ENCODE measurements at places on chromosomes 6 and 20. TPM values are rescaled to one million over a fixed set of nuclear protein-coding genes. Genes with fewer than 3 reads are reported as not detected.

Gene EYA4
- 18.7 TPM for total RNA-seq

Gene GPX5
- total RNA-seq, result not detected

DNA sequence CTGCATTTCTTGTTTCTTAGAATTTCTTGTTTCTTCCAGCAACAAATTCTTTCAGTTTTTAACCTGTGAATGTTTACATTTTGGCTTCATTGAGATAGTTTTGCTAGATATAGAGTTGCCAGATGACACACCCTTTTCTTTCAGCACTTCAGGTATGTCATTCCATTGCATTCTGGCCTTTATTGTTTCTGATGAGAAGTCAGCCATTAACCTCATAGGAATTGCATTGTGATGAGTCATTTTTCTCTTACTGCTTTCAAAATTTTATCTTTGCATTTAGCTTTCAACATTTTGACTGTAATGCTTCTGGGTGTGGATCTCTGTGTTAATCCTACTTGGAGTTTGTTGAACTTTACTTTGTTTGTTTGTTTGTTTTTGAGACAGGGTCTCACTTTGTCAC, 440.3 kb upstream of the HS3ST5 start:
- H3K4me1 ChIP-seq, result no peaks in the 10 kb centered on the region
- no peaks in the 10 kb centered on the region for H3K36me3 ChIP-seq
- no peak overlapping the region for H3K27ac ChIP-seq
- no peak overlapping the region for H3K4me3 ChIP-seq
- H3K27me3 ChIP-seq, result no peaks in the 10 kb centered on the region

DNA sequence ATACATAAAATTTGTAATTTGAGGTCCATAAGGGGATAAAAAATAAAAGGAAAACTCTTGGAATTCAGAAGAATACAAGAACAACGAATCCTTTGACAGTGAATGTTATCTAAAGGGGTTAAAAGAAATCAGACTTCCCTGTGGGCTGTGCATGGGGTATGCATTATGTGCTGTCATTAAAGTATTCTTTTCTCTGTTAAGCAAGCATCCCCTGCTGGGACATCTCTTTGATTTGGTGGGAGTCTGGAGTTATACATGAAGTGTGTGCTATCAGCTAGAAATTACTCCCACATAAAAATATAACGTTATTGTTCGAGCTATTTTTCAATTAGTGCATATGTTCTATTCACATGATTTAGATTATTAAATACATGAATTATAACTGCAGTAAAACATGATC, 195.2 kb downstream of the CENPW start:
- no peak overlapping the region for H3K4me3 ChIP-seq
- H3K36me3 ChIP-seq, result no peaks in the 10 kb centered on the region
- no peaks in the 10 kb centered on the region for H3K4me1 ChIP-seq
- H3K27me3 ChIP-seq, result no peaks in the 10 kb centered on the region
- DNase-seq, result no peak

- H3K27ac ChIP-seq, result peak overlapping the region; percentile 66
- no peaks in the 10 kb centered on the region for H3K27me3 ChIP-seq
- no peaks in the 10 kb centered on the region for H3K36me3 ChIP-seq
- H3K4me1 ChIP-seq, result peaks cover 32% of the 10 kb centered on the region
- DNase-seq, result no peak
Measured at GRCh38 chr6:169075915-169076654, 177.6 kb downstream of the THBS2 start.

Measured in vagina (tissue), 2 donors.